ENCODE measurements at places on chromosomes 7 and 10.

GRCh38 chr10:60479305-60480020 lies 89.8 kb upstream of the ANK3 start:
- no peak for DNase-seq

DNA sequence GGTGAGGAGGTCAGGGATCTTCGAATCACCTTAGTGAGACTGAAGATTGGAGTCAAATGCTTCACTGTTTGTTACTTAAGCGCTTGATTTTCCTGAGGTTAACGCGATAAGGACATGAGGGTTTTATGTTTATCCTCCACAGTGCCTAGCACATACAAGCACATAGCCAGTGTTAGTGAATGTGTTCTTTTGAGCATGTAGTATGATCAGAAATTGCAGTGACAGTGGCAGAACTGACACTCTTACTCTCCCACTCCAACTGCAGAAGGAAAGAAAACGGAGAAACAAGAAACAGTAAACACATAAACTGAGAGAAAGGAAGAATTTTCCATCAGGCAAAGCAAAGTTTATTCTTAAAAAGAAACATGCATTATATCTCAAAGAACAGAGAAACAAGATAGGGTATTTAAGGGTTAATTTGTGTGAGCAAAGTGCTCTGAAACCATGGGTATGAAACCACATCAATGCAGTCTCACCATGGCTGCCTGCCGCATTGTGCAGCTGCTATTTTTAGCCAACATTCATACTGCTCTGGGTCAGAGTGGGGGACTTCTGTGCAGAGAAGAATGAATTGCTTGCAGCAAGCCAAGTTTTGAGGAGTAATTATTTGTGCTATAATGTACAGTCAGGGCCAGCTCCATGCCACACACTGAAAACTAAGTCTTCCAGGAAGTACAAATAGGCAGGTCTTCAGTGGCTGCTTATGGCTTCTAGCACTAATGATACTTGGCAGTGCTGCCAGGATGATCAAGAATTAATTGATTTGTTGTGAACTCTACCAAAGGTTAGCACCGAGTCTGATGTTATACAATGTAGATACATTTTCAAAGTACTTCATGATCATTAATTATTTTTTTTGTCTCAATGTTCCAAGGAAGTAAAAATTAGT lies 152.0 kb downstream of the MACC1 start:
- no peak for DNase-seq

DNA sequence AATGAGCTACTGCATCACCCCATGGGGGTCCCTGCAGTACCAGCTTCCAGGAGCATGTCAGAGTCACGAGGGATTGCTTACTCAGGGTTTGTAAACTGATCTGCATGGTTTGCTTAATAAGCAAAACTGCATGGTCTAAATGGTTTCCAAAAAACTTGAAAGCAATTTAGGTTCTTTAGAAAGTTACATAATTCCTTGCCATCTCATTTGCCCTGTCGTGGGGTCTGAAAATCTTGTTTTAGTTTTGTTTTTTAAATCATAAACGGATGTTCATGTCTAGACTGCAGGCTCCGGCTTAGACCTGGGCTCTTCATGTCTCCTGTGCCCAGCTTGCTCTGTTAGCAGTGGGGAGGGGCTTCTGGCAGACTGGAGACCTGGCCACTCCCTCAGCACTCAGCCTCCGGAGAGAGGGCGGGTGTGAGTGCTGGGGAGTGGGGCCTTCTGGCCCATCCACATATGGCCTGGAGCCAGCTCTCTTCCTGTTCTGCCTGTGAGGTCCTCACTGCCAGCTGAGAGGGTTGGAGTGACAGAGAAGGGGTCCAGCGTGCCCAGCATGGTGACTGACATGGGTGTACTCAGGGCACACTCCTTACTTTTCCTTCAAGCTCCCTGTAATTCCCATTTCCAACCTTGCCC lies 17.5 kb downstream of the PRF1 start:
- DNase-seq = no peak

DNA sequence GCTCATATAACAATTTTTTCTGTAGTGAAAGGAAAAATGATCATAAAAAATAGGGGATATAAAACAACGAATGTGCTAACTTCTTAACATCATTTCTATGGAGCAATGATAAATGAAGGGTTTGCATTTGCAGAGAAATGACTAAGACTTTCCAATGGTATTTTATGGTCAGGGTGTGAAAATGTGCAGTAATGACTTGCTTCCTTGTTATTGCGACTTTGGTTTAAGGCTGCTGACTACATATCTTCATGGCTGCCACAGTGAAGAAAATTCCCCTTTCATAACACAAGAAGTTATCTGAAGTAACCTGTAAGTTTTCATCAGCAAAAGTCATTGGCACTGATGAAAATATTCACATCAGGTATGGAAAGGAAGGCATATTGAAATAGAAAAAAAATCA lies 166.1 kb upstream of the NRG3 start:
- no peak for DNase-seq

DNA sequence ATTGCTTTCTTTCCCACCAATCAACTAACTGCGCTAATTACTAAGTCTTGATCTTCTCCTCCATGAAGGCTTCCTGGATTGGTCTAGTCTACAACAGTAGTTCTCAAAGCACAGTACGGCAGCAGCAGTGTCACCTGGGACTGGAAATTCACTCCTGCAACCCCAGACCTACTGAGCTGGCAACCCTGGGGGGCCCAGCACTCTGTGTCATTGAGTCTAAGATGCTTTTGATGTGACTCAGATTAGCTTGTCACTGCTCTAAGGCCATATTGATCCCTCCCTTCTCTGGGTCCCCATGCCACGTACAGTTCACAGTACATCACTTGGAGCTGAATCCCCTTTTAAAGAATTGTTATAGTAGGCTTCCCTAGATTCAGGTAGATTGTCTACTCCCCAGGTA lies 65.7 kb upstream of the KMT2C start:
- no peak for DNase-seq

- DNase-seq = no peak
These were observed 57.5 kb downstream of the IPMK start for GRCh38 chr10:58210160-58210559.

DNA sequence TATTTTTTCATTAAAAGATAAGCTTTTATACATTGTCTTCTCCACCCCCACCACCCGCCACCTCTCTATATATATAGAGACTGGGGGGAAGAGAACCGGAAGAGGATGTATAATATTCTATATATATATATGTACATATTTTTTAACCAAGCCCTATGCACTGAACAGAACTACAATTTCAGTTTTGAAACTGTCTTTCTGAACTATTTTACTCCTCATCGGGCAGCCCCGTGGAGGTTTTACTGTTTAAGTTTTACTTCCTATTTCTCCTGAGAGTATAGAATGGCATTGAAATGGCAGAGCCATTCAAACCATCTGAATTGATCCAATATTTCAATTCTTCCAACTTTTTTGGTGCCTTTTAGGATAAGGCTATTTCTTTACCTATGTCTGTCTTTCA lies 1047.1 kb downstream of the NRG3 start:
- DNase-seq = no peak

DNA sequence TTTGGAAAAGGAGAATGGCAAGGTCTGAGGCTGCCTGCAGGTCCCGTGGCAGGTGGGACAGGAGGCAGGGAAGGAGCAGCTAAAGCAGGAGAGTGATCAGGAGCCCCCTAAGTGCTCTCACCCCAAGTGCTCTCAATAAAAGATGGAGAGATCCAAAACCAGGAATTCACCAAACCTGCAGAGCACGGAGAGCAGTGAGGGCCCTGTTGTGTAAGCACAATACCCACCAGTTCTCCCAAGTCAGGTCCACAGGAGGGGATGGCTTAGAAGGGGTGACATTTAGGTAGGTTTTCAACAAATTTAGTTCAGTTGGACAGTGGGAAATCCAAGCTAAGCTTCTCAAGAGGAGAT lies 40.8 kb downstream of the GNA12 start:
- DNase-seq = no peak

- DNase-seq = no peak
These were observed 89.5 kb downstream of the KCNMA1 start for GRCh38 chr10:77548157-77548556.
